ENCODE measurements at places on chromosomes 6 and 20.

DNA sequence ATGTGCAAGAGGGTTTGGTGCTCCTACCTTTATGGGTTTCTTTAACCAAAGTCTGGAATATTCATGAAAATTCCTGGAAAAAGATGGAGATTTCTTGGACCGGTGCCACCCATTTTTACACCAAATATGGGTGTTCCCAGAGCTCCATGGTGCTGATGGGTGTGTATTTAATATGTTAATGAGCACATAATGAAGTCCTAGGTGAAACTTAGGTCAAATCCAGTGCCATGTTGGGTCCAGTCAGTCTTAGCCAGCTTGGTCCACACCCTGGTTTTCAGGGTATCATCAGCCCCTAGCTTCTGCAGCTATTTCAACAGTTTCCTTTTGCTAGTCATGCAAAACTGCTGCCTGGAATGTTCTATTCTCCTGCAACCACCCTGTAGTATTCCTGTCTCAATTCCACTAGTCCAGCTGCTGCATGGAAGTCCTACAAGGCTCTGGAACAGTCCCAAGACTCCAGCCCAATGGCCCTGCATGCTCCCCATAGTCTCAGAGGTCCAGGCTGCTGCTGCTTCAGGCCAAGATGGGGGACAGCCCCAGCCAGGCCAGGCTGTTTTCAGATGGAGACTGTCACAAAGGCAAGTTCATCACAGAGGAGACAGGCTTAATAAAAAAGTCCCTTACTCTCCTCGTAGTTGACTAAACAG, 31.8 kb downstream of the CST9L start:
- DNase-seq = no peak

- DNase-seq = peak; percentile 33
Observed at GRCh38 chr20:57996936-57997890, 231.2 kb downstream of the ANKRD60 start.

- DNase-seq = no peak
Observed at GRCh38 chr6:75393806-75394205, 99.8 kb downstream of the FILIP1 start.

DNA sequence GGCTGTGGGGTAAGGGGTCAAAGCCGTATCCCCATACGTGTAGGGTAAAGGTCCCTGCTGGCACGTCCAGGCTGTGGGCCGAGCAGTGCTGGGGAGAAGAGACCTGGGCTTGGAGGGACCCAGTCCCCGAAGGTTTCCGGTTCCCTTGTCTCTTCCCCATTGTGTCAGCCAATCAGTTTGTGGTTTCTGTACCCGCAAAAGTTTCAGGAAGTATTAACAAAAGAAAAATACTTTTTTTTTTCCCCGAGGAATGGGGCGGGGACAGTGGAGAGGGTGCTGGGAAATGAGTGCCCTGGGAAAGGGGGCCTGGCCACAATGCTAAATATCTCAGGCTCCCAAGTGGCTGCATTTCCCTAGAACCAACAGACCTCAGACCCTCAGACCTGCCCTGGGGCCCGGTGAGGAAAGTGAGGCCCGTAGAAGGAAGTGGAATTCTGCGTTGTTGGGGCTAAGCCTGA, 15.2 kb upstream of the AMD1 start:
- no peak for DNase-seq

GRCh38 chr20:58384821-58385220, 4.2 kb upstream of the VAPB start:
- DNase-seq = no peak

DNA sequence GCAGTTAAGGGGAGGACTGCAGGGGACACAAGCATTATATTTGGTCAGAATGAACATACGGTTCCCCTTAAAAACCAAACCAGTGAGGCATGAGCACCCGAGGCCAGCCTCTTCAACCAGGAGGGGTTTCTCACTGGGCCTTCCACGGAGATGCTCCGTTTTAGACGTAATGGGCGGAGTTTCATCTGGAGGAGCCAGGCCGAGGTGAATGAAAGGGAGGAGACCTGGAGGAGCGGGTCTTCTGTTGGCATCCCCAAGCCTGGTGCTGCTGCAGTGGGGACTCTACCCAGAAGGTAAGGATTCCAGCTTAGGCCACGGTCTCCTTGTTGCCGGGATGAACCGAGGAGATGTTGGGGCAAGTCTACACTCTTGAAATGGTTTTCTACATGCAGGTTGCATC, 47.4 kb downstream of the ADNP start:
- no peak for DNase-seq

GRCh38 chr6:89204096-89204495, 13.1 kb downstream of the GABRR1 start:
- DNase-seq = no peak

DNA sequence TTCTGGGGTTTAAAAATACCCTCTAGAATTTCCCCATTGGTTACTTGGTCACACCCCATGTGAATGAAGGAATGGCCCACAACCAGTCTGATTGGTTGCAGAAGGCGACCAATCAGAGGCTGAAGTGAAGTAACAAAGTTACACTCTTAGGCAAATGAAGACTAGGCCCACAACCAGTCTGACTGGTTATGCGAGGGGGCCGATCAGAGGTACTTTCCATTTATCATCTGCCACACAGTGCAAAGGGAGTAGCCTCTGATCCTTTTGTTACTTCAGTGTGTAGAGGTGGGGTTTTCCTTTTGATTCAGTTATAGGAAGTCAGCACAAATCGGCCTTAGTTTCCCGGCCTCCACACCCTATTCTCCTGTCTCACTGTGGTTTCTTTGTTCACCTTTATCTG, 61.2 kb upstream of the SGK1 start:
- DNase-seq = no peak

- no peak for DNase-seq
Observed at GRCh38 chr20:1456300-1456699, 10.3 kb downstream of the NSFL1C start.

GRCh38 chr6:166633732-166634535, 6.9 kb upstream of the RPS6KA2 start:
- DNase-seq = no peak

DNA sequence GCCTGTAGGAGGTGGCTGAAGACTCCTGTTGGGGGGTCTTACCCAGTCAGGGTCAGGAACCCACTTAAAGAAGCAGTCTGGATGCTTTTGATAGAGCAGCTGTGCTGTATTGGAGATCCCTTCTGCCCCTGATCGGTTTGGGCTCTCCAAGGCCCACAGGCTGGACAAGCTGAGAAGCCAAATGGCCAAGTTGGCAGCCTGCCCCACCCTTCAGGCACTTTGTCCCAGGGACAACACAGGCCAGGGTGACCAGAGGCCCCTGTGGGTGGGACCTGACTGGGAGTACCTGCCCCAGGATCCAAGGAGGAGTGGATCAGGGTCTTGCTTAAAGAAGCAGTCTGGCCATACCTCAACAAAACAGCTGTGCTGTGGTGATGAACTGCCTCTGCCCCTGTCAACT, 48.4 kb downstream of the ZC2HC1B start:
- DNase-seq = no peak

DNA sequence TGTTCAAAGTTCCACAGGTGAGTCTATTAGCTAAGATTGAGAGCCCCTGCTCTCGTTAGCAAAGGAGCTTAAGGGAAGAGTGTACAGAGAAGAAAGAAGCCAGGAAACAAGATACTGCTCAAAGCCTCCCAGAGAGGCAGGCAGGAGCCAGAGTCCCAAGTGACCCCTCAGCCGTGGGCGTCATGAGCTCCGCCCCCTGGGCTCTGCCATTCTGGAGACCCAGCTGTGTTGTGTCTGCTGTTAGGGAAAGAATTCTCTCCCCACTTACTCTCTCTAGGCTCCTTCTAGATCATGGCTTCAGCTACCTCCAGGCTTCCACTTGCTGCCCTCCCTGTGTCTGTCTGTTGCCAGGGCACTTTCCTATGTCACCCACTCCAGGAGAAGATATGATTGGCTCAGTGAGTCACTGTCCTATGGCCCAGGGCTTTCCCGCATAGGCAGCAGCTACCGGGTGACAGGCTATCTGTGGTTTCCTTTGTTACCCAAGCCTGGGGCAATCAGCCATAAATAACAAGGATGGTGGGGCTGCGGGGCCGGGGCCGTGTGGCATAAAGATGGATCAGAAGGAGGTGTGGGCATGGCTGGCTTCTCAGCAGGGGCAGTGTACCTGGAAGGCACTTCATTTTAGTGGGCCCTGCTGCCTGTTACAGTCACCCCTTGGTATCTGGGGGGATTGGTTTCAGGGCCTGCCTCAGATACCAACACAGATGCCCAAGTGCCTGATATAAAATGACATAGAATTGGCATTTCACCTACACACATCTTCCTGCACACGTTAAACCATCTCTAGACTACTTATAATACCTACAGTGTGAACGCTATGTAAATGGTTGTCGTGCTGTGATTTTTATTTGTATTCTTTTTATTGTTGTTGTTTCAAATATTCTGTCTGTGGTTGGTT, 118.9 kb downstream of the ARMC2 start:
- peak; percentile 31 for DNase-seq

DNA sequence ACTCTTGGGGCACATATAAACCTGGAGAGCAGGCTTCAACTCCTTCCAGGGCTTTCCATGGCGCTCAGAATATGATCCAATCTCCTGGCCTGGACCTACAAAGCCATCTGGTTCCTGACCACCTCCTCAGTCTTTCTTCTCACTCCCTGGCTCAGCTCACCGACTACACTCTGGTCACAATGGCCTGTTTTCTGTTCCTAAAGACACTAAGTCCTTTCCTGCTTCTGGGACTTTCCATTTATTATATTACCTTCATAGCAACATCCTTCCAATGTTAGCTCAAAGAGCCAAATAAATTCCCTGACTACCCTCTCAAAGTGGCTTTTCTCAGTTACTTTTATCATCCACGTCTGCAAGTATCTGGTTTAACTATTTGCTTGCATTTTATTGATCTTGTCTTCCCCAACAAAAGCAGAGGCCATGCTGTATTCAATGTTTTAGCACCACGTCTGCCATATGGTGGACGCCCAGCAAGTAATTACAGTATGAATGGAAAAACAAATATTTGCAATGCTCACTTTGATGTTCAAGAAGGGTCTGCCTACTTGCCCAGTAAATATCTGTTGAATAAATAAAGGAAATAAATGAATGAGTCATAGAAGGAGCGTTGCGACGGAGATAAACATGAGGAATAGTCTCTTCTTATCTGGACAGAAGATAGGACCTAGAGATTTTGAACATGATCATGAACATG, 328.4 kb downstream of the ESR1 start:
- no peak for DNase-seq

GRCh38 chr6:26022737-26023136, 60.1 kb downstream of the TRIM38 start:
- no peak for DNase-seq

DNA sequence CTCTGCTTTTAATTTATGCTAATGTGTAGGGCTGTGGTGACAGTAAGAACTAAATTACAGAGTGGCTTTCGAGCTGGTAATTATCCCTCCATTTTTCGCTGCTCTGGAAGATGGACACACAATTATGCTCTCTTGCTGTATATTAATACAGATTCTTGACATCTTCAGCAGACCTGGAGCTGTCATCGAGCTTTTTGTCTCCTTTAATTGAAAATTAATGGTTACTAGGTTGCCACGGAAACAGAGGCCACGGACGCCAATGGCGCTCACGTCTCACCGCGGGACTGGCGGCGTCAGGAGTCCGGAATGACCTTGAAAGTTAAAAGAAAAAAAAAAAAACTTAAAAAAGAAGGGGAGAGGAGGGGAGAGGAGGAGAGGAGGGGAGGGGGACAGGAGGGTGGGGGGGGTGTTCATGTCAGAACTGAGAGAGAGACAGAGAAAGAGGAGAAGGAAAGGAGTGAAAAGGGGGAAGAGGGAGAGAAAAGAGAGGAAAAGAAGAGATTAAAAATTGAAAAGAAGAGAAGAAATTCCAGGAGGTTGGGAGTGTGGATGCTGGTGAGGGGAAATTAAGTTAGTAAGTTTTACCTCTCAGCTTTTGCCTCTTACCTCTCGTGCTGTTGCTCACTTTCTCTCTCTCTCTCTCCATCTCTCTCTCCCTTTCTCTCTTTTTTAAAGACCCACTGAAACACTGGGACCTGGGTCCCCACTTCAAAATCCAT, 22.1 kb upstream of the FOXP4 start:
- DNase-seq = no peak

DNA sequence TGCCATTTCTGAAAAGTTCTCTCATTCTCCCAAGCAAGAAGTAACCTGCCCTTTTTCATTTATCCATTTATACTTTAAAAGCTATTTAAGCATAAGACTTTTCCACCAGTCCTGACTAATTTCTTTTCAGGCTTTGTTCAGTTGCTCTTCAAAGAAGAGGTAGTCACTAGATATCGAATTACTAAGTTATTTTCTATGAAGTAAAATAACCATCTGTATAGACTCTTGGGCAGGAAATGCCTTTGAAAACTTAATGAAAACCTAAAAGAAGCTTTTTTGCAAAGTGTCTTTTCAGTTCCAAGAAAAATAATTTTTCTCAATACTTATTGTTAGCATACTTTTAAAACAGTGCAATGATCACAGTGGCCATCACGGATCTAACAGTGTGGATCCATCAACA, 31.3 kb upstream of the LAMP5 start:
- no peak for DNase-seq

GRCh38 chr20:50335866-50336265, 145.2 kb downstream of the CEBPB start:
- no peak for DNase-seq

- no peak for DNase-seq
Observed at GRCh38 chr6:137869549-137870307, 2.7 kb downstream of the TNFAIP3 start.

GRCh38 chr6:158654498-158654897, 4.6 kb downstream of the SYTL3 start:
- DNase-seq = peak; percentile 74

- DNase-seq = no peak
Observed at GRCh38 chr6:37588735-37589108, 89.0 kb upstream of the CCDC167 start.

GRCh38 chr20:55070001-55070400, 594.6 kb downstream of the DOK5 start:
- DNase-seq = no peak

GRCh38 chr6:53159558-53159957, 10.9 kb upstream of the GCM1 start:
- DNase-seq = no peak

- DNase-seq = no peak
Observed at GRCh38 chr6:52534966-52535390, 41.9 kb downstream of the TRAM2 start.

DNA sequence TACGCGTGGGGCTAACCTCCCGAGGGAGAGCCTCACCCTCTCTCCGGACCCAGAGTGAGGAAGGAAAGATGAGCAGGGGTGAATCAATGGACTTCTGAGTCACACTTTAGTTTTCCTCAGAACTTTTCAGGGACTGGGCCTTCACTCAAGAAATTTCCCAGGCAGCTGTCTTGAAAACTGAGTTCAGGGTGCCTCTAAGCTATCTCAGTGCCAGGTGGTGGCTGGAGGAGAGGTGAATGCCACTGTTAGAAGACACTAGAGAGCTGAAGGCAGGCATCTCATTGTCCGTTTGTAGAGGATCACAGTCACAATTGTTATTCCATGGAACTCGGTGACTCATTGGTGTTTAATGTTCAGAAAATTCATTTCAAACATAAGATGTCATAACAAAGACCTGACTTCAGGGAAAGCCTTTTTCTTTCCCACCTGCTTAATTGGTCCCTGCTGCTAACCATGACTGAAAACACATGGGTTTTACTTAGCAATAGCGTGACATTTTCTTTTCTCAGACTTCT, 5.3 kb upstream of the SERPINB6 start:
- no peak for DNase-seq

DNA sequence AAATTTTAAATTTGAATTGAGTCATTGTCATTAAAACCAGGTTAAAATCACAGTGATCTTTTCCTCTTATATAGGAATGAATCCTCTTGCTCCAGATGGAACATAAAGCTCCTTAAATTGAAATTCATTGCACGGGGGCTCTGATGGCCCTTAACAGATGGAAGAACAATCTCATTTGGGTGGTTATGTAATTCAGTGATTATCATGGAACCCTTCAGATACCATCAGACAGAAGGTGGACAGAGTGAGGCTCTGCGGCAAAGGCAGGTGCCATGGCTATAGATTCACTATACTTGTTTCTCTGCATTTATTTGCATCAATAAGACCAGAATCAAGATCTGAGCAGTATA, 17.8 kb upstream of the RNF182 start:
- DNase-seq = no peak
